ENCODE measurements at places on chromosomes 1 and 21. TPM values are rescaled to one million over a fixed set of nuclear protein-coding genes. Genes with fewer than 3 reads are reported as not detected.

- peaks cover 6% of the 10 kb centered on the region for H3K4me1 ChIP-seq
- DNase-seq = no peak
- no peaks in the 10 kb centered on the region for H3K36me3 ChIP-seq
- H3K27me3 ChIP-seq = no peaks in the 10 kb centered on the region
- H3K4me3 ChIP-seq = no peak overlapping the region
Measured at GRCh38 chr1:109253803-109254620, 4.7 kb downstream of the CELSR2 start.

DNA sequence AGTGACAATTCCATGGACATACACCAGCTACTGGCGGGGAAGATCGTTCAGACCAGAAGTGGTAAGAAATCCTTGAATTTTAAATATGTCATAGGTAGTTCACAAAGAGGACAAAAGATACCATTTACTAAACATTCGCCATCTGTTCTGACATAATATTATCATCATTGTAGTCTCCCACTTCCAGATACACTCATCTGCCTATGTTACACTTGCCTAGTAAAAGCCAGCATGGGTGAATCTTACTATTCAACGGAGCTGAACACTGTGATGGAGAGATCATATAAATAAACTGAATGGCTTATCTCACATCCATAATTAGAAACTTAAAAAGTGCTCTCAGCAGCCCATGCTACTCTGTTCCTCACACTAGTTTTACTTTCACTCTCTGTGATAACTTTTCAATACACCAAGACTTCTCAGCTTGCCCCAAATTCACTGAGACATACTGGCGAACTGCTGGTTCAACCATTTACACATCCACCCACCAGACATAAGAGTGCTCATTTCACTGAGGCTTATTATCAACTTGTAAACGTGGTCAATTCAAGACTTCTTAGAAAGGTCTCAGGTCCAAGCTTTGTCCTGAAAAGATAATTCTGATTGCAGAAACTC lies 463 bp upstream of the PRRC2C start:
- no peak for DNase-seq
- H3K27me3 ChIP-seq = no peaks in the 10 kb centered on the region
- peak overlapping the region; percentile 37 for H3K27ac ChIP-seq
- H3K4me3 ChIP-seq = peak overlapping the region; percentile 98

ARHGEF19 gene
- 59.7 TPM for total RNA-seq

DNA sequence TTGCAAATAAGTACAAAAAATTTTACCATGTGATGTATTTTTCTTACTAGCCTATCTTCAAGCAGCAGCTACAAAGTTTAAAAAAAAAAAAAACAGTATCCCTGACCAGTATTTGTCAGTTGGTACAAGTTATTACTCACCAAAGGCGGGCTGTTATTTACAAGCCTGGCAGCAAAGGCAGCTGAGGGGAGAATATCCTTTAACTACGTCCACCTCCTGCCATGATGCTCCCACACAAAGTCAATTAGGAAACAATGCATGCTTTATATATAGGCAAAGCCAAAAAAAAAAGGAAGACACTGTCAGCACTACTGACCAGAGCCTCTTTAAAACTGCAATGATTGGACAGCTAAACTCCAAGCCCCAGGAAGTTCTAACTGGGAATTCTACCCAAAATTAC lies 13.7 kb downstream of the PSMA5 start:
- no peaks in the 10 kb centered on the region for H3K27me3 ChIP-seq
- no peaks in the 10 kb centered on the region for H3K4me1 ChIP-seq
- H3K27ac ChIP-seq = no peak overlapping the region
- peaks cover 74% of the 10 kb centered on the region for H3K36me3 ChIP-seq
- no peak for DNase-seq
- H3K4me3 ChIP-seq = no peak overlapping the region

DNA sequence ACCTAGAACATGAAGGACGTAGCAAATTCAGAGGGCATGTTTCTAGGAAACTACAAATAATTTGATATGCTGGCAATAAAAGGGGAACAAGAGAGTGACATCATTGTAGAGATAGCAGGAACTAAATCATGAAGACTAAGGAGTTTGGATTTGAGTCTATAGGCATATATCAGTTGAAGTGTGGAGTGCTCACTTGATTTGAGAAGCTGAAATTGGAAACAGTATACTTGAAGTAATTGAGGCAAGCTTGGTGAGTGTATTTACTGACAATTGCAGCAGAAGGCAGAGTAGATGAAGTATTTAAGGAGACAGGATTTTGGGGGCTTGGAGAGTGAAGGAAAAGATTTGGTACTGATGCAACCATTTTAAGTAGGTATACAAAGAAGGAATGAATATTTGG lies 6.4 kb upstream of the TMCO2 start:
- H3K4me3 ChIP-seq = no peak overlapping the region
- peak overlapping the region; percentile 46 for H3K27ac ChIP-seq
- peaks cover 45% of the 10 kb centered on the region for H3K4me1 ChIP-seq
- H3K36me3 ChIP-seq = peaks cover 20% of the 10 kb centered on the region

- no peak for DNase-seq
- no peak overlapping the region for H3K27ac ChIP-seq
- H3K36me3 ChIP-seq = no peaks in the 10 kb centered on the region
- no peak overlapping the region for H3K4me3 ChIP-seq
- H3K4me1 ChIP-seq = no peaks in the 10 kb centered on the region
- no peaks in the 10 kb centered on the region for H3K27me3 ChIP-seq
Measured at GRCh38 chr1:3713840-3714239, 38.4 kb upstream of the CCDC27 start.

STXBP3 gene
- total RNA-seq = 22.6 TPM

COL6A2 gene
- total RNA-seq = 87.0 TPM

Data from HCT116 (cell line).